CD4-positive, alpha-beta T cell treated with Interleukin-2 at 100 ng/mL for 4 hours (primary cell): ENCODE measurements at places on chromosomes 12 and 14.

GRCh38 chr12:53892762-53893395 is 45.8 kb upstream of the HOXC13 start:
- DNase-seq = no peak

DNA sequence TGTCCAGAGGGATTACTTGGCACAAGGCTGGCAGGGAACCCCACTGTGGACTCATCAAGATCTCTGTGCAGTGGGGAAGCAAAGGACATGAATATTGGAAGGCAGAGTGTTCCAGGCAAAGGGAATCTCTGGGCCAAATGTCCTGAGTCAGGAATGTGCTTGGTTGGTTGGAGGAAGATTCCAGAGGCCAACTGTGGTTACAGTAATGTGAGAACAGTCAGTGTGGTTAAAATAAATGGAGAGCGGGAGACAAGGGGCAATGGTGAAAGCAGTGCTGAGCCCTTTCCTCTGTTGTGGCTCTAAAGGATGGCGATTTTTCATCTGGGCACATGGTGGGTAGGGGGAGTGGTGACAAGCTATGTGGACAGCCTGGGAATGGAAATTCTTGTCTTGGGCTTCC is 948.2 kb downstream of the BCL11B start:
- no peak for DNase-seq

- DNase-seq = peak; percentile 78
Measured at GRCh38 chr14:100221533-100222223, 17.3 kb upstream of the YY1 start.

DNA sequence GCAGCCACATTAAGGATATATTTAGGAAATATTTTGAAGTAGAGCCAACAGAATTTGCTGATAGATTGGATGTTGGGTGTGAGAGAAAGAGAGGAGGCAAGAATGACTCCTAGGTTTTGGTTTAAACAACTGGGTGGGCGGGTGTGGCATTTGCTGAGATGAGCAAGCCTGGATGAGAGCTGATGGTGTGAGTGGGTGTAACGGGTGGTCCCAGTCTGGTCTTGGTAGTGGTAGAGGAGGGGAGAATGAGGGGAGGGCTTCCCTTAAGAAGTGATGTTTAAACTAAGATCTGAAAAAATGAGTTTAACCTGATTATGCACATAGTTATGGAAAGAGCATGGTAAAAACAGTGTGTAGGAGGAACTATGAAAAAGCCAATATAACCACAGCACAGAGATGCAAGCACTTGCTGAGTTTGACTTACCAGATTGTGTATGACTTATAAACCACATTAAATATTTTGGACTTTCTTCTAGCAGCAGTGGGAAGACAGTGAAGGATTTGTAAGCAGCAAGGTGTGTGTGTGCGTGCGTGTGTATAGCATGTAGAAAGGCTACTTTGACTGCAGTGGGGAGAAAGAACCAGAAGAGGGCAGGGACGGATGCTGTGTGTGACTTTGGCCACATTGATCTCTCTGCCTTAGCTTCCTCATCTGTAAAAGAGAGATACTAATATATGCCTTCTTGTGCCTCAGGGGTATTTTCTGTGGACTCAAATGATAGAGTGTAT is 139.7 kb downstream of the PRIMA1 start:
- no peak for DNase-seq

- no peak for DNase-seq
Measured at GRCh38 chr12:39975374-39975918, 130.4 kb downstream of the SLC2A13 start.

- DNase-seq = peak; percentile 88
Measured at GRCh38 chr12:46268583-46269428, at the start of gene SLC38A1. TSS of gene SLC38A1 (minus strand) at chr12:46269043. CDS start at chr12:46239800, 29,243 bp downstream.

- no peak for DNase-seq
Measured at GRCh38 chr14:30532264-30532663, 26.7 kb upstream of the G2E3 start.

DNA sequence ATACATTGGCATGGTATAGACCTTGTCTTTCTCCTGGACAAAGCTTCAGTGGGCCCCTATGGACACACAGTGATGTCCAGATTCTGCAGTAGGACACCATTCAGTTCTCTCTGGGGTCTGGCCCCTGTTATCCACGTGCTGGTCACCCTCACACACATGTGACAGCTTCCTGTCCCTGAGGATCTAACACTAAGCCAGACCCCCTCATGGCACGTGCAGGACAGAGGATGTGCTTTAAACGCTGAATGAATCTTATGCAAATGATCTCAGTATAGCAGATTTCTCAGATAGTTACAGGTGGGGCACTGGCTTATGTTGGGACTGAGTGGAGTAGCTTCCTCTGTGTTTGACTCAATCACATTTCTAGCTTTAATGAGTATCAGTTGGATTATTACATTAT is 33.7 kb downstream of the SLC24A4 start:
- no peak for DNase-seq

DNA sequence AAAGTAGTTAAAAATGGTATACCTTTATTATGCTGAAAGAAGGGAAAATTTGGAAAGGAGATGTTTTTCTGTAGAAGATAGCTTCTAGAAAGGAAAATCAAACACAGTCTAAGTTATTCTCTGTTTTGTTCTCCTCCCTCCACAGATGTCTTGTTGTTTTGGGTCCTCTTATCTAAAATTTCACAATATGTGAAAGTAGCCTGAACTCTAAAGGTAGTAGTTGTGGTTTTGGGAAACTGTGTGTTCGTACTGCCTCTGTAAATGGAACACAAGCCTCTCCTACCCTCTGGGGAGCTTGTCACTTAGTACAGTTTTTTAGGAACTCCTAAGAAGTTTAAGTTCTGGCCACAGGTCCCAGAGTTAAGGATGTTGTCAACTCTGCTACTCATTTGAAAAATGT is 112.6 kb downstream of the CRADD start:
- no peak for DNase-seq
